ENCODE measurements at places on chromosomes 5 and 9.

GRCh38 chr5:155097995-155098394, 84.4 kb downstream of the KIF4B start:
- DNase-seq = no peak

DNA sequence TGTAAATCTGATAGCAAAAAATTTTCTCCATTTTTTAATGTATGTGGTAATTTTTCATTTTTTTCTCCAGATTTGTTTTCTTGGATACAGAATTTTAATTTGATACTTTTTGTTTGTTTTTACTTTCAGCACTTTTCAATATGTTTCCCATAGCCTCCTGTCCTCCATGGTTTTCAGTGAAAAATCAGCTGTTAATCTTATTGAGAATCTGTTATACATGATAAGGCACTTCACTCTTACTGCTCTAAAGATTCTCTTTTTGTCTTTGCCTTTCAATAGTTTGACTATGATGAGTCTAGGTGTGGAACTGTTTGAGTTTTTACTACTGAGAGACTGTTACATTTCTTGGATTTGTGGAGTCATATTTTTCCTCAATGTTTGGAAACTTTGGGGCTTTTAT, 455.7 kb upstream of the NUDT12 start:
- DNase-seq = no peak

GRCh38 chr5:66518753-66519152, 77.4 kb upstream of the MAST4 start:
- DNase-seq = peak; percentile 54

DNA sequence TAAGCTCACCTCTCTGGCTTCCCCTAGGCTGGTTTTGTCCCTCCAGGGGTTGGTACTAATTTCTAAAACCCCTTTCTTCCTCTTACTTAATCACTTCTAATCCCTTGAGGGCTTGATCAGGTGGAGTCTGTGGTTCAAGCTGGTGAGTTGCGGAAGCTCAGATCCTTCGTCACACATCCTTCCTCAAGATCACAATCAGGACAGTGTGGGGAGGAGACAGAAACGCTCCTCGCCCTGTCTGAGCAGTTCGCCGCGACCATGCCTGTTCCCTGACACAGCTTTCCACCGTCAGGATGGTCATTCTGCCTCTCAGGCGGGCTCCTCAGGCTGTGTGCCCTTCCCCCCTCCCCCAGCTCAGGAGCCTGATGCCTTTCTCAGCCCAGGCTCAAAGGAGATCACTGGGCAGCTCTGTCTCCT, 24.3 kb downstream of the CPLX2 start:
- no peak for DNase-seq

GRCh38 chr5:151079838-151080612, 809 bp downstream of the TNIP1 start:
- DNase-seq = no peak

- no peak for DNase-seq
Measured at GRCh38 chr5:88683506-88684135, 199.4 kb downstream of the MEF2C start.

DNA sequence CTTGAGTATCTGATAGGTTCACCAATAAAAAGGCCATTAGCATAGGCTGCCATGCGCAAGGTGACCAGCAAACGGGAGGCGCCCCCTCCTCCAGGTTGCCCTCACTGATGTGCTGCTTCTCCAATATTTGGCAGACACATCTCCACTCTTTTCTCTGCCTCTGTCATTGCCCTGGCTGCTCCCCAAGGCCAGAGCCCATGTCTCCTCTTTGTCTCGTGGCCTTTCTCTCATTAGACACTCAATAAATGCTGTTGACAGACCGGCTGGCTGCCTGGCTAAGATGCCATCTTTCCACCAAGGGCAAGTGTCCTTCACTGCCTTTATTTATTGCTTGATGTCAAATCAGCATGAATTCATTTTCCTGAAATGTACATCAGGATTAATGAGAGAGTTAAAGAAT, 404.0 kb upstream of the KIF2A start:
- no peak for DNase-seq

DNA sequence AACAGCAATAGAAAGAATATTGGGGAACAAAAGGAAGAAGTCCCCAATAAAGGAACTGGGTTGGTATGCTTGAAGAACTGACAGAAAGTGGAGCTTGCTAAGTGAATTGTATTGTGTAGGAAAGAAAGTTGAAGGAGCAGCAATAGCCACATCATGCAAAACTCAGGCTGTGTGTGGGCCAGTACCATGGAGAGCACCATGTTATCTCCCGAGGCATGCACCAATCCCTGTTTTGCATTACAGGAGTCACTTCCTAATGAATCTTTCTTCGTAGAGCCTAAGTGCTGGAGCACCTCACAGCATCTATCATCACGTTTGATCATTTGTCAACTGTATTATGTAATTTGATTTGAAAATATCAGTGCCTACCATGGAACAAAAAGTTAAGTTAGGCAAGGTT, 137.7 kb upstream of the NMUR2 start:
- no peak for DNase-seq

GRCh38 chr9:121273064-121273775, 5.3 kb downstream of the GSN start:
- DNase-seq = no peak

GRCh38 chr9:113541019-113541900, 77.7 kb downstream of the RGS3 start:
- DNase-seq = no peak

DNA sequence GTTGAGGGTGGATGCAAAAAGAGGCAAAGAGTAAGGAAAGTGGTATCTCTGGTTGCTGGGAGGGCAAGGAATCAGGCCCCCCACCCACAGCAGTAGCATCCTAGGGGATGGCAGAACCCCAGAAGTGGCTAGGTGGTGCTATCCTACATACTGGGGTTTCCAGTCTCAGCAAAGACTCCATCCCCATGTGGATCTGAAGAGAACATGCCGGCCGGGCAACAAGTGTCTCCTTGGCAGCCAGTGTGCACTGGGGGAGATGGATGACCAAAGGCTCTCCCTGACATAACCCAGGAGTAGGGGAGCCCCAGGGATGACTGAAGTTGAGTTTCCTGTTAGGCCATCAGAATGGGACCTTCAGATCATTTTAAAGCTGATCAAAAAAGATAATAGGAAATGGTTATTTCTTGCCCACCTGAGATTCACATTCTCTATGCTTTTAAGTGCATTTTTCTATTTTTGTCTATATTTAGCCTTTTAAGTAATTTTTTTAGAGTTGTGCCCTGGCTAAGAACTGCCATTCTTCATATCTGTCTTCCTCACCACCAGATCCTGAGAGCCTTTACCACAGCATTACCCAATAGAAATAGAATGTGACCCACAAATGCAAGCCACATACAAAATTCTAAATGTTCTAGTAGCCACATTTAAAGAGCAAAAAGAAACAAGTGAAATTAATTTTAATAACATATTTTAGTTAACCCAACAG, 78.7 kb upstream of the SMIM23 start:
- no peak for DNase-seq

DNA sequence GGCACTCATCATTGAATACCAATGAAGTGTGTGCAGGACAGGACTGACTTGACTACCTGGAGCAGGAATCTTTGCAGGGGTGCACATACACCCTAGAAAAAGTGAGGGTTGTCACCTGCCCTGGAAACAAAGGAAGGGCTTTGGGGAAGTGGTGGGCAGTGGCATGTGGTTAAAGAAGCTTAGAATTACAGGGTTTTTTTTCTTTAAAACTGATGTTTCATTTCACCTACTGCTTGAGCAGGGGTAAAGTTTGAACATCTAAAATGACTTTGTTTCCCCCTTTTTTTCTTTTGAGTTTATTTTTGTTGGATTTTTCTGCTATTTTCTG, 2.0 kb upstream of the KDM3B start:
- DNase-seq = no peak

DNA sequence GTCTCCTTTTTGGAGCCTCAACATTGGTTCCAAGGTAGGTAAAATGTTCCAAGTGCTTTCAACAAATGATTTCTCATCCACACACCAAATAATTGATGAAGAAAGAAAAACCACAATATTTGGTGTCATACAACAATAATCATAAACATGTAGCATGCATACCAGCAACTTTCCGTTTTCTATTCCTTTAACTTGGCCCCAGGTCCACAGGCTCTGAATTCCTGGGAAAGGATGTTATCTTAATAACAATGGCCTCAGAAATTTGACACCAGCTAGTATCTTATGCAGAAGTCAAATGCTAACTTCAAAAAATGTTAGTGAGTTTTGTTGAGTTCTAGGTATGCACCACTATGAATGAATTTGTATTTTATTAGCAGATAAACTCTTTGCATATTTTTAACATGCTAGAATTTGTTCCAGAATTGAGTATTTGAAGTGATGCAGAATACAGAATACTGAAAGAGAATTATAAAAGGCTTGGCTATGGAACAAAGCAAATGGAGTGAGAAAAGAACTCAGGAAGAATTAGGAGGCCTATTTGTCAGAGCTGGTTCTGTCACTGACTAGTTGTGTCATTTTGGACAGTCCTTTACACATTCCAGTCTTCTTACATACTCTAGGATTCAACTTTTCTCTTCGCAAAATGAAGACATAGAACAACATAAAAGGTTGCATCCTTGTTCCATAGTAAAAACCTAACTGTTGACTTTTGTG, 435.3 kb upstream of the TNC start:
- DNase-seq = no peak

- no peak for DNase-seq
Measured at GRCh38 chr5:174807471-174807870, 83.1 kb downstream of the MSX2 start.

GRCh38 chr5:110736753-110737152, 2.1 kb upstream of the SLC25A46 start:
- no peak for DNase-seq
